D721Med (cell line): ENCODE measurements at places on chromosomes 6 and 20.

DNA sequence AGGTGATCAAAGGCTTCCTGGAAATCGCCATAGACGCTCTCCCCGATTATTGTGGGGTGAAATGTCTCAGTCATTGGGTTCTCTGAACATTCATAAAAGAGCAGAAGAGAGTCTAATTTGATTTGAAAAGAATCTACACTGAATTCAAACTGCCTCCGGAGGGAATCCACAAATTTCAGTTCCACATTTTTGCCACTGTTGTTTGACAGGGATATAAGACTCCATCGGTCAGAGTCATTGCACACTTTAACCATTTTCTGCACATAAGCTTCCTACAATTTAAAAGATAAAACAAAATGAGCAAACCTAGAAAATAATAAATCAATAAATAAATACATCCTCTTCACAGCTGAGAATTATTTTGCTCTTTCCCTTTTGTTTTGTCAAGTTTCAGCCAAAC, 2.3 kb downstream of the TENT5A start:
- DNase-seq: no peak

GRCh38 chr6:34560366-34561226, 4.5 kb upstream of the SPDEF start:
- no peak for DNase-seq

DNA sequence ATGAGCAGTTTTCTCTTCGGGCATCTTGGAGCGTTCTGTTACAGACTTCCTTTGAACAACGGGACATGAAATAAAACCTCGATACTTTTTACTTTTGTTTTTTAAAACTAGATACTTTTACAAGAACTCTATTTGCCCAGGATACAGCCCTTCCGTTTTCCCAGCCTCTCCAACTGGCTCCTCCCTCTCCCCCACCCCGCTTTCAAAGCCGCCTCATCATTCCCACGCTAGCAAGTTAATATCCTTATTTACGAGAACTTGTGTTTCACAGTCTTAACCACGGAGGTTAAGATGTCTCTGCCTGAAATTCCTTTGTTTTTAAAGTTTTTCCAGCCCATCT, 241 bp upstream of the CFAP206 start:
- DNase-seq: no peak

GRCh38 chr6:112639391-112639831, 292.3 kb downstream of the RFPL4B start:
- no peak for DNase-seq

- no peak for DNase-seq
Measured at GRCh38 chr6:1580109-1580508, 29.6 kb upstream of the FOXC1 start.

DNA sequence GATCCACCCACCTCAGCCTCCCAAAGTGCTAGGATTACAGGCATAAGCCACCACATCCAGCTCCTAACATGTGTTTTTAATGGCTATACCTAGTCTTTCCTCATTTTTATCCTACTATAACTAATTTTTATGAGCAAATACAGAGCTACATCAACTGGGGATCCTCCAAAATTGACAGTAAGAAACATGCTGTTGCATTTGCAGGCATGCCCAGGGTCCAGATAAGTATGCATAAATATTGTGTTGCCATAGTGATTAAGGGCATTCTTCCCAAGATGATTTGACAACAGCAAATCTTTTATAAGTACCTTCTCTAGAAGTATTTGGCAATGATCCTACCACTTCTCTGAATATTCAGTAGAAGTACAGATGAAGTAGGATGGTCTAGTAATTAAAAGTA, 41.9 kb upstream of the MOXD1 start:
- no peak for DNase-seq

- DNase-seq: no peak
Measured at GRCh38 chr20:53738039-53738944, 144.7 kb upstream of the ZNF217 start.

DNA sequence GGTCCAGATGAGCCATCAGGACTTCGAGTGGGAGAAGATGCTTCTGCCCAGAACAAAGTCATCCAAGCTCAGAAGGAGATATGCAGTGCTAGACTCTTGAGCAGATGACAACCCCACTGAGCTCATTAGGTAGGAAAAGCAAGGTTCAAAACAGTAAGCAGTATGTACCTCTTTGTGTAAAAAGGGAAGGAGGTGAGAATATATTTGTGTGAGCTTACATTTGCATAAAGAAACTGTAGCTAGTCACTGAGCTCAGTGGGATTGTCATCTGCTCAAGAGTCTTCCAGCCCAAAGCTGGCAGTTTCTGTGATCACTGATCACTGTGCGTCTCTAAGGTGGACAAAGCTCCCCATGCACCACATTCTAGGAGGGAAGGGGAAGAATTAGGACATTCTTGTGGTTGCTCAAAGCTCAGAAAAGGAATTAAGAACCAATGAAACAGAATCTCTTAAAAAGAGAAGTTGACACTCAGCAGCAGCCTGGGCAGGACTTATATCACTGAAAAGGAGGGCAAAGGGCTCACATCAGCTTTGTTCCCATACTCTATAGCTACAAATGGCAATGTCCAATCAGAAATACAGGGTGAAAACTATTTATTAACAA, 90.0 kb upstream of the MAFB start:
- DNase-seq: no peak

DNA sequence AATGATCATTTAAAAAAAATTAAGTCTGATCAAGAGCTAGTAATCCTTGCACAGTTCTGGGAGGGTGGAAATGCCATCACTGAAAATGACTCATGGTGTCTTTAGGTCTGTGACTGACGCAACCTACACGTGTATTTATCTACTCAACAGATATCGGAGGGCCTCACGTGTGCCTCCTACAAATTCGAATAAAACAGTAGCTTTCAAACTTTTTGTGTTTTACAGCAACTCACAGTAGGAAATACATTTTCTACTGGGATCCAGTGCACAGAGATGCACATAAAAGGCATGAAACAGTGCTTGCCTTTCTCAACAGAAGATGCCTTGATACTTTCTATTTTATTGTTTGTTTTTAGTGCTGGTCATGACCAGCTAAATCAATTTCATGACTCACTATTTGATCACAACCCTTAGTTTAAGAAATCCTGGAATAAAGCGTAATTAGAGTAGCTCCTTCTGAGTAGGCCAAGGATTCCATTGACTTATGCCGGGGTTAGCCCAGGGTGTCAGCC, 210.0 kb upstream of the SNX9 start:
- DNase-seq: no peak

DNA sequence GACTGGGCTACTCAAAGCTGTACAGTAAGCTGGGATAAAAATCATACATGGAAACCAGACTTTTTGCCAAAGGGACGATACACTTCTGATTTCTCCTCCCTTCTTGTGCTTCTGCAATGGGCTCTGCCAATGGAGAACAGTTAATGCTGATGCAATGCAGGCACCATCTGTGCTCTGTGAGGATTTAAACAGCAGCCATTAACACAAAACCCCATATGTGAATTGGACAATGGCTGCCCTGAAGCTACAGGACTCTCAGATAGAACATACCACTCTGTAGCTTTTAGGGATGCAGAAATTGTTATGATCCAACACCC, 71.9 kb downstream of the GJA10 start:
- no peak for DNase-seq

DNA sequence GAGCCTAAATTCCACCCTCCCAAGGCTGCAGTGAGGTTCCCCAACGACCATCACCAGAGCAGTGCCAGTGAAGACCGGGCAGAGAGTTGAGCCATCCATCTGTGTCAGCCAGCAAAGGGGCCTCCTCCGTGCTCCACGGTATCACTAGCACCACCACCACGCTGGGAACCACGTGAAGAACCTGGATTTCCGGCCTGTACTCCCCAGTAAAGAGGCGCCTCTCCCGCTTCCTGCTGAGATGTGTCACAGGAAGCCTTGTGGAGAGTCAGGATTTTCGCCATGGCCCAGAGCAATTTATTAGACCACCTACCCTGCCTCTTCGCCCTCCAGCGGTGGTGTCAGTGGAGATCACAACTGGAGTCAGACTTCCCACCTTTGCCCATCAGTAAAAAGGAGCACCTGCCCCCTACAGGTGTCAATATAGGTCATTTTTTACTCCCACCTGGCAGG, 28.8 kb downstream of the CPXM1 start:
- DNase-seq: no peak

- DNase-seq: no peak
Measured at GRCh38 chr6:136764517-136764993, 27.7 kb downstream of the MAP3K5 start.

DNA sequence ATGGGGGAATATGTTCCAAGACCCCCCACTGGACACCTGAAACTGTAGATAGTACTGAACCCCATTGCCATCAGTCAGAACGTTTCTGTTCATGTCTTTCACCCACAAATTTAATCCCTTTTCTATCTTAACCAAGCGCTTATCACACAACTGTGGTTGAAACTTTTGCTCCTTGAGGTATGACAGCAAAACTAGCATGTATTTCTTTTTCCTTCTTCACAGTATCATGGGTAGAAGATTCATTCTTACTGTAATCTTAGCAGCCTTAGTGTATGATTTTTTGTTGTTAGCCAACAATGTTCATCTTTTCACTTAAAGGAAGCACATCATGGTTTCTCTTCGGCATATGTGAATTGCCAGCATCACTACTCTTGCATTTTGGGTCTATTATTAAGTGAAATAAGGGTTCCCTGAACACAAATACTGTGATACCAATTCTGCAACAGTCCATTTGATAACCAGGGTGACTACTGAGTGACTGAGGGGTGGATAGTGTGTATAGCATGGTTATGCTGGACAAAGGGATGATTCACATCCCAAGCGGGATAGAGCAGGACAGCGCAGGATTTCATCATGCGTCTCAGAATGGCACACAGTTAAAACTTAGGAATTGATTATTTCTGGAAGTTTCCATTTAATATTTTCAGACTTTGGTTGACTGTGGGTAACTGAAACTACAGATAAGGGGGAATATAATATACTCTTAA, 41.8 kb downstream of the KCNS1 start:
- no peak for DNase-seq

- DNase-seq: no peak
Measured at GRCh38 chr6:137491478-137491877, 2.7 kb downstream of the OLIG3 start.

- no peak for DNase-seq
Measured at GRCh38 chr6:168264593-168265335, 54.8 kb downstream of the DACT2 start.

DNA sequence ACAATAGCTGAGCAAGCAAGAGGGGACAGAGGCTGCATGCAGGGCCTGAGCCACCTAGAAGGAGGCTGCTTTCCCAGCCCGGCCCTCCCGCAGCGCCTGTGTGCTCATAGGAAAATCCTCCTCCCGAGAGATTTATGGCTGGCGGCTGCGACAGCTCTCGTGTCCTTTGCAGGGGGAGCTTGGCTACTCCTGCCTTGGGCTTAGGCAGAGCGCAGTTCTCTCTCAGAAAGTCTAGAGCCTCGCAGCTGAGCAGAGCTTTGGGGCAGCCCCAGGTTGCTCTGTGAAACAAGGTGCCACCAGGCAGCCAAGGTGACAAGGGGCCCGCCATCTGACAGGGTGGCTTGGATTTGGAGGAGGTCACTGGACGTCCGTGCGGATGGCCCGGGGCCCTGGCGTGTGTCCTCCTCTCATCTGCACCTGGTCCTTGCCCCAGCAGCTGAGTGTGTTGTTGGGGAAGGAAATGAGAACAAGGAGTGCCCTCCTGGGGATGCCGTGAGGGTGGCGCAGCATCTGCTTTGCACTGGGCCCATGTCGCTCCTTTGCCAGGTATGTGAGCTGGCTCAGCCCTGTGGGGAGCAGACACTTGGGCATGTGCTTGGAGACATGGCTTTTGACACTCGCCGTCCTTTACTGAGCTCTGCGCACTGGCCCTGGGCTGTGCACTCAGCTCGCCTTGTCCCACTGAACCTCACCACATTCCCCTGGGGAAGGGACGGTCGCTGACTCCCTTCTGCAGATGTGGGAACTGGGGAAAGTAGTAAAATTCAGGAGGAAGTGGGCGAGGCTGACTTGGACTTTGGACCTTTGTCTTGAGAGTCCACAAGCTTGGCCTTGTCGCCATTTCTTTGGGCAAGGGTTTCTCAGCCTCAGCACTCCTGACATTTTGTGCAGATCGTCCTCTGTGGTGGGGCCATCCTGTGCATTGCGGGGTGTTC, 41.9 kb downstream of the EDN3 start:
- no peak for DNase-seq

DNA sequence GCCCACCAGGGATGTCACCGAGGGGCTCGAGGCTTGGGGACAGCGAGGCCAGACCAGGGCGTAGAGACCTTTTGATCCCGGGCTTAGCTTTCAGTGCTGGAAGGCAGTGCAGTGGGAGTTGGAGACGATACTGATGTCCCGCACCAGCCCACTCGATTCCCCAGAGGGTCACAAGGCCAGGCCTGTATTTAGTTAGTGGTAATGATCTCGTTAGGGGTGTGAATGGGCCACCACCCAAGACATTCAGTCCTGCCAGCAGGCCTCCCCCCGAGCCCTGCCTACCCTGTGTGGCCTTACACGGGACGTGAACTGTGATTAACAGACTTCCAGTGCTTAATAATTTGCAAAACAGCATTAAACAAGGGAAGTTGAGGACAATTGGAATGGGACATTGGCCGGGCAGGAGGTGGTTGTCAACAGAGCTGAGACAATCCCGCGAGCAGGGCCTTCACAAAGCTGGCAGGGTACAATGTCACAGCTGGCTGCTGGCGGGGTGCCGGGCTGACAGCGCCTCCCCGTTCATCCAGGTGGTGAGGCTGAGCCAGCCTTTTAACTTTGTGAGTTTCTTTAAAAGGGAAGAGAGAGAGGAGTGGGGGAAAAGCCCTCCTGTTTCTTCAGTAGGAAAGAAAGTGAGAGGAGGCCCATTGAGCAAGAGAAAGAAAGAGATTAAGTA, 175.3 kb upstream of the RALGAPA2 start:
- DNase-seq: no peak

GRCh38 chr20:14709439-14709838, 372.0 kb upstream of the FLRT3 start:
- no peak for DNase-seq

GRCh38 chr6:115583290-115583689, 477.4 kb downstream of the FRK start:
- DNase-seq: no peak

DNA sequence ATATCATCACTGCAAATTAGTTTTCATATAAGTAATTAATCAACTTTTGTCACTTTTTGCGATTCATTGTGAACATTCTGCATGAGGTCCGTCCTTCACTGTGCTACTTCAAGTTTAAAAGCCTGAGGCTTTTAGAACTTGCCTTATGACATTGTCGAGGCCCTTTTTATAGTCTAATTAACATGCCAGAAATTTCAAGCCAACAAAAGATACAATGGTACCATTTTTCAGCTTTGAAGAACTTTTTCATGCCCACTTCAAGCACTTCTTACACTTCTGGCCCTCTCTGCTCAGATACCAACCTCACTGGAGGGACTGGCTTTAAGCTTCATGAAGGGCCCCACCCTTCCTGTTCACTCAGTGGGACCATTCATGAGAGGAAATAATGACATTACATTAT, 323.1 kb downstream of the TPBG start:
- no peak for DNase-seq
